Smooth muscle cell of the coronary artery (primary cell): ENCODE measurements at places on chromosomes 3 and 15. TPM values are rescaled to one million over a fixed set of nuclear protein-coding genes. Genes with fewer than 3 reads are reported as not detected.

The CAND2 gene
- 0.83 and 4.8 TPM in 2 replicates for total RNA-seq

The CCDC13 gene
- 0.23 and 0.47 TPM in 2 replicates for total RNA-seq

The UROC1 gene
- not detected in 2 replicates for total RNA-seq

The CFAP161 gene
- 0.15 TPM in 1 of 2 replicates, not detected in the other for total RNA-seq

The NGRN gene
- 34.0 and 69.7 TPM in 2 replicates for total RNA-seq
